ENCODE measurements at places on chromosomes 3 and 15.
A peak's percentile ranks its signal among the peaks of the same experiment; 100 is the strongest.

GRCh38 chr3:71657831-71658530, 67.2 kb downstream of the EIF4E3 start:
- peak; percentile 54 for DNase-seq
- H3K36me3 ChIP-seq = no peaks in the 10 kb centered on the region
- H3K4me1 ChIP-seq = no peaks in the 10 kb centered on the region
- no peak overlapping the region for H3K27ac ChIP-seq
- no peaks in the 10 kb centered on the region for H3K27me3 ChIP-seq

DNA sequence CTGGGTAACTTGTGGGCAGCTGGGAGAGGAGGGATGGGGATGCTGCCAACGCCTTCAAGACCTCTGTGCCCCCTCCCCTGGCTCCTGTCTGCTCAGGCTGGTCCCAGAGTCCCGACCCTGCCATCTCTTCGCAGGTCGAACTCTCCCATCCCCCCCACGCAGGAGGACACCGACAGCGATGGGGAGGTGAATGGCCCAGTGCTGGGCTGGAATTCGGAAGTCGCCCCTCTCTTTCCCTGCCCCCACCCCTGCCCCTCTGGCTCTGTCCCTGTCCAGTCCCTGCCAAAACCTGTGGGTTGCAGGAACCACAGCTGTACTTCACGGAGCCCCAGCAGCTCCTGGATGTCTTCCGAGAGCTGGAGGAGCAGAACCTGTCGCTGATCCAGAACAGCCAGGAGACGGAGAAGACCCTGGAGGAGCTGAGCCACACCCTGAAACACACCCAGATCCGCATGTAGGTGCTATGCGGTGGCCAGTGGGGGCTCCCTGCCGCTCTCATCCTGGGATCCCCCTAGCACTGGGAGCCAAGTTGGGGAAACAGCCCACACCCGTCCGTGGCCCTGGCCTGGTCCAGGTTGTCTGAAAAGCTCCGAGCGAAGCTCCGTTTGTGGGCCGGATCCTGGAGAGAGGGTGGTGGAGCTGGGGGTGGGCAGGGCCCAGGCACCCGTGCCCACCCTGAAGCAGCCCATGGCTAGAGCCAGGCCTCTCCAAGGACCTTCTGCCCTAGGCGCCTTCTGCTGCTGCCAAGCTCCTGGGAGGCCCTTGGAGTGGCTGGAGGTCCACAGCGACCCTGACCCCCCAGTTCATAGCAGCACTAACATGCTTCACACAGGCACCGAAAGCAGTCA, 28.7 kb downstream of the CFAP100 start:
- no peak for DNase-seq
- no peaks in the 10 kb centered on the region for H3K27me3 ChIP-seq
- no peaks in the 10 kb centered on the region for H3K36me3 ChIP-seq
- H3K27ac ChIP-seq = no peak overlapping the region

- H3K27ac ChIP-seq = peak overlapping the region; percentile 62
- H3K27me3 ChIP-seq = no peaks in the 10 kb centered on the region
- H3K4me1 ChIP-seq = peaks cover 9% of the 10 kb centered on the region
- DNase-seq = no peak
- no peaks in the 10 kb centered on the region for H3K36me3 ChIP-seq
Observed at GRCh38 chr3:4350789-4351163, 47.6 kb downstream of the SETMAR start.

DNA sequence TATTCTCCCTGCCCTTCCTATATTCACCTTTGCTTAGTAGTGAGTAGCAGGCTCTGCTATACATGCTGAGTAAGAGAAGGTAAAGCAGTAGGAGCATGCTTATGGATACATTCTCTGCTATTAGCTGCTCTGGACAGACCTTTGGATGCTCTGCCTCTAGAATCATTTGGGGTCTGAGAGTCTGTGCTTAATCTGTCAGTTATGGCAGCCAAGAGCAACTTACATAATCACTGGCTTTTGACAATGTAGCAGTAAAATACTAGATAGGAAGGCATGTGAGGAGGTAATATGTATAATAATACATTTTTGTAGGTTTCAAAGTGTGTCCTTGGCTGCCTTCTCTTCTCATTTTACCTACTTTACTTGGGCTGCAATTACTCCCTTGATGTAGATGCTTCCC, 277.7 kb downstream of the GAP43 start:
- no peak overlapping the region for H3K27ac ChIP-seq
- H3K36me3 ChIP-seq = no peaks in the 10 kb centered on the region
- no peak overlapping the region for H3K4me3 ChIP-seq
- no peak for DNase-seq
- no peaks in the 10 kb centered on the region for H3K4me1 ChIP-seq

DNA sequence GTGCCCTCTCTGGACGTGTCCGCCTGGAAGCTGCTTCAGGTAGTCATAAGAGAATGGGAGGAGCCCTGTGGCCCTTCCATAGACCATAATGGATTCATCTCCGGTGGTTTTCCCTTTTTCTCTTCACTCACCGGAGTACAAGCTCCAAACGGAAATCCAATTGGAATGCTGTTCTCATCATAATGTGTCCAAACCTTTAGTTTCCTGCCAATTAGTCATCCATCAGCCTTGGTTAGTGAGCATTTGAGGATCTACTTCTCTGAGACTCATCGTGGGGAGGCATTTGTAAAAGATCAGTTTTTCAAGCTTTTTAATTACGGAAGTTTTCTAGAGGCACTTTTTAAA, 34.9 kb downstream of the ABHD2 start:
- no peaks in the 10 kb centered on the region for H3K36me3 ChIP-seq
- no peak overlapping the region for H3K27ac ChIP-seq
- no peak for DNase-seq
- H3K4me3 ChIP-seq = no peak overlapping the region
- no peaks in the 10 kb centered on the region for H3K4me1 ChIP-seq

- H3K27ac ChIP-seq = no peak overlapping the region
- no peaks in the 10 kb centered on the region for H3K4me1 ChIP-seq
- no peak overlapping the region for H3K4me3 ChIP-seq
- no peaks in the 10 kb centered on the region for H3K27me3 ChIP-seq
- H3K36me3 ChIP-seq = no peaks in the 10 kb centered on the region
- DNase-seq = no peak
Observed at GRCh38 chr3:45100981-45101407, 45.2 kb downstream of the CDCP1 start.

All from ovary (tissue), 10 donors.